Mesothelial cell of epicardium (in vitro differentiated cells): ENCODE measurements at places on chromosomes 3 and 15. TPM values are rescaled to one million over a fixed set of nuclear protein-coding genes. Genes with fewer than 3 reads are reported as not detected.

Gene CAMKV
- 0.14 to 0.58 TPM in 2 of 3 replicates, not detected in the other for total RNA-seq

Gene ATP10A
- 0.18 to 0.49 TPM (median 0.22 TPM) in 3 replicates for total RNA-seq

Gene ERC2
- 14.8 to 16.3 TPM (median 15.6 TPM) in 3 replicates for total RNA-seq

Gene MAGEF1
- total RNA-seq: 67.6 to 68.9 TPM (median 68.4 TPM) in 3 replicates

Gene P2RY1
- total RNA-seq: 7.3 to 8.9 TPM (median 8.5 TPM) in 3 replicates

Gene SEMA4B
- total RNA-seq: 32.3 to 37.7 TPM (median 35.4 TPM) in 3 replicates

Gene LRTM1
- total RNA-seq: not detected in 3 replicates

Gene IGSF10
- 5.1 to 6.0 TPM (median 5.6 TPM) in 3 replicates for total RNA-seq

Gene DZIP1L
- 24.9 to 26.5 TPM (median 25.1 TPM) in 3 replicates for total RNA-seq

Gene RAD18
- 22.2 to 23.6 TPM (median 23.2 TPM) in 3 replicates for total RNA-seq

Gene CNTN3
- total RNA-seq: 1.5 to 2.5 TPM (median 1.6 TPM) in 3 replicates

Gene OR4F15
- not detected in 3 replicates for total RNA-seq

Gene EPHA3
- total RNA-seq: 4.2 to 4.5 TPM (median 4.4 TPM) in 3 replicates

Gene ANKRD63
- 0.31 to 0.59 TPM (median 0.44 TPM) in 3 replicates for total RNA-seq

GRCh38 chr3:117898722-117899522, 1135.7 kb downstream of the IGSF11 start:
- no peak for DNase-seq

- no peak for DNase-seq
These were observed 75.3 kb downstream of the CYP19A1 start for GRCh38 chr15:51263116-51263515.

DNA sequence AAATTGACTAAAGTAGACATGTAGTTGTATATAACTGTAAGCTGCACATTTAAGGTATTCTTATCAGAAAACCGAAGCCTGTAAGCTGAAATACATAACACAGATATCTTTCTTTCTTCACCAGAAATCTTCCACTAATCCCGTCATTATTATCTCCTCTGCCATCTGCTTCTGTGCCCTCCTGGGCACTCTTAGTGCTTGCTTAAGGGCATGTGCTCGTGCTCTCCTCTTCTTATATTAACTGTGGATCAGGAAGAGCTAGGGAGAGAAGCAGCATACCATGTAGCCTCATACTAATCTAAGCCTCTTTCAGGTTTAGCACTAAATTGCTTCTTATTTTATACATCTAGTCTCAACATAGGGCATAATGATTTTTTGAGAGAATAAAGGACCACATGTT, 60.8 kb downstream of the RIOX2 start:
- no peak for DNase-seq

DNA sequence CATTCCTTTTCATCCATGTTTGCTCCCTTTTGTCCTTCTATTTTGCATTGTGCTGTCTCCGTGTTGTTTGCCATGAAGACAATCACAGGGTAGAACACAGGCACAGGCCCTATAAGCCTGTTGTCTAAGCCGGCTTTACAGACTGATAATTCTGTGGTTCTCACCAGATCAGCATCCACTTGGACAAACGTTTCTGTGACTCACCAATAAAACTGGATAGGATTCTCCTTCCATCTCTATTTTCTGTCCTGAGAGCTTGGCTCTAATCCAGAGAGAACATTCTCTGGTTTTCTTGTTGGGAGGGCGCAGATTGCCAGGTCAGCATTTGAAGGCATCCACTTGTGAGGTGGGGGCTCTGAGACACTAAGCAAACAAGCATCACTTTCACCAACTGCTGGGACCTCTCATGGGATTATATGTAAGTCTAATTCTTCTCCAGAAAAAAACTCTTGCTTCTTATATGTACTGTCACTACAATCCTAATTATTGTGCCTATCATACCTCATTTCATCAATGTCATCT, 101.6 kb downstream of the ERC2 start:
- DNase-seq: no peak

DNA sequence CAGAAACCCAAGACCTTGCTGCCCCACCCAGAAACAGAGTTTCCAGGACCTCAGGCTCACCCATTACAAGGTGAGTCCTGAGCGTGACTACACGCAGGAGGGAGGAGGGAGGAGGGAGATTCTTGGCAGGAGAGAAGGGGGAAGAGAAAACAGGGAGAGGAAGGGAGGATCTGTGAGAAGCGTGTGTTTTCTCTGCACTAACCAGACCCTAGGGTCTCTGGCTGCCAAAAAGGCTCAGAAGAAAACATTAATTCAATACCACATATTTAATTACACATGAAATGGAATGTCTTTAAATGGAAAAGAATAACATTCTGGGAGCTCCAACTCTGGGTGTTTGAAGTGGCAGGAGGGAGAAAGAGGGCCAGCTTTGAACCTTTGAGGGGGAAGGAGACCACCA, 309.0 kb downstream of the NTRK3 start:
- no peak for DNase-seq

GRCh38 chr3:169891886-169892285, 19.5 kb upstream of the SAMD7 start:
- DNase-seq: no peak

GRCh38 chr3:193190146-193190786, 50.8 kb upstream of the PLAAT1 start:
- no peak for DNase-seq

GRCh38 chr3:86634361-86634760, 356.6 kb downstream of the VGLL3 start:
- DNase-seq: no peak

- peak; percentile 40 for DNase-seq
These were observed 753 bp upstream of the MYO5A start for GRCh38 chr15:52529341-52529924.

DNA sequence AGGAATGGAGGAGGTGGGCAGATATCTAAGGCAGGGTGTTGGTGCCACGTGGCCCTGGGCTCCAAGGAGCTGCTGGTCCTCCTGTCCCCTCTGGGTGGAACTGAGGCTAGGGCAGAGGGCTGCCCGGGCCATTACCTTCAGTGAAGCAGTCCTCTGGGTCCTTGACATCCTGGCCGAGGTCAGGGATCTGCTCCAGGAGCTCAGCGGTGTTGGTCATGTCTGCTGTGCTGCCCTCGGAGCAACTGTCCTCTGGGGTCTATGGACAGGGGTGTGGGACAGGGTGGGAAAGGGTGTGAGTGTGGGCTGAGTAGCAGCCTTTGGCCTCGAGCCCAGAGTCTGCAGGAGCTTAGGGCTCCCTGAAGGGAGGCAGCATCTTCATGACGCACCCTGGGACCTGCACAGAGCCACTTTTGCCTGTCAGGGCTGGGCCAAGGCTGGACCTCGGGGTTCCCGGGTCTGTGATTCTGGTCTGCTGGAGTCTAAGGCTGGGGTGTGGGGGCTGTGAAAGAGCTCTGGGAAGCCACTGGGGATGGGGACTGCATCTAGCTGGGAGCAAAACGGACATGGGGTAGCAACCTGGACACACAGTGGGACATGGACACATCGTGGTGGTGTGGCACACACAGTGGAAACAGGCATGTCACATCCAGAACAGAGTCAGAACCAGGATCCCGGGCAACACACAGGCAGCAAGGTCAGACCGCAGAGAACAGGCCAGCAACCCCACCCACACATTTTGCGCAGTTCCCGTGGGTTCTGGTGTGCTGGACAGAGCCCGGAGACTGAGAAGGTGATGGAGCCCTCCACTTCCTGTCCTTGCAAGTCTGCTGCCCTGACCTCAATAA, 72.7 kb downstream of the SCN5A start:
- DNase-seq: no peak

DNA sequence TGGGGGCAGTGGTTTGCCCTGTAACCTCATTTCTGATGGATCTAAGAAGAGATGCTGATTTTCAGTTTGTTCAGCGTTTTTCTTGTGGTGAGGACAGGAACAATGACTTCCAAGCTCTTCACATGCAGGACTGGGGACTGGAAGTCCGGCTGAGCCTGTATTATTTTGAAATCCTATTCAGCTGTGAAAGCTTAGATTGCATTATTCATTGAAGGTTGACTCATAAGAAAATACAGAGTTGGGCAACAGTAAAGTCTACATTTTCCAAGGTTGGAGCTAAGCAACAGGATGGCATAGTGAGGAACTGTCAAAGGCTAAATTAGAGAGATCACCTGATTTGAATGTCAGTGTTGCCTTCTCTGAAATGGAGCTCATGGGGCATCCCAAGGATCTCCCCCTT, 230.9 kb upstream of the FEZF2 start:
- no peak for DNase-seq

DNA sequence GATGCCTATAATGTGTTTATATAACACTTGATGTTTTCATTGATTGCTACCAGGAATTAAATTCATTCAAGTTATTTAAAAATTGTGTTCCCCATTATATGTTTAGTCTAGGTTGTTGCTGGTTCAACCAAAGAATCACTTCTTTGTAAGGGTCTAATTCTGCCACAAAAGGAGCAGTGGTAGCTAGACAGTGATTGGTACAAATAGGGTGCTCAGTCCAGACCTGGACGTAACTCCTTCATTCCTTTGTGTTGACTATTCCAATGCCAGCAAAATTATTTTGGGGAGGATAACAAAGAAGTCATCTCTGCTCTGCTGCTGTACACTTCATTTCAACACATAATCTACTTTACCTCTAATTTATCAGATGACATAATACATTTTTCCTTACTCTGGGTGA, 1.2 kb downstream of the CHMP2B start:
- DNase-seq: no peak

DNA sequence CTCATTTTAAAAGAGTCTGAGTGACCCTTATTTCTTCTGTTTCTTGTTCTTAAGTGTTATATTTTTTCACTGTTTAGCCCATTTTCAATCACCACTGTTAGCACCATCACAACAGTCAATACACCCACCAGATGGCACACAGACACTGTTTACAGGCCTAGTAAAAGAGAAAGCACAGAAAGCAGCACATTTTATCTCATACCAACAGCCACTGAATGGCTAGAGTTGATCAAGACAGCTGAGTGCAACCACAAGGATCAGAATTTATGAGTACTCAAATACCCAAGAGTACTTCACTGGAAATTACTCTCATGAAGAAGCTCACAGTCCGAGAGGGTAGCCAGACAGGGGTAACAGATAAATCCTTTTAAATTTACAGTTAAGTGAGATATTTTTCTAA, 127.0 kb downstream of the TFDP2 start:
- no peak for DNase-seq

DNA sequence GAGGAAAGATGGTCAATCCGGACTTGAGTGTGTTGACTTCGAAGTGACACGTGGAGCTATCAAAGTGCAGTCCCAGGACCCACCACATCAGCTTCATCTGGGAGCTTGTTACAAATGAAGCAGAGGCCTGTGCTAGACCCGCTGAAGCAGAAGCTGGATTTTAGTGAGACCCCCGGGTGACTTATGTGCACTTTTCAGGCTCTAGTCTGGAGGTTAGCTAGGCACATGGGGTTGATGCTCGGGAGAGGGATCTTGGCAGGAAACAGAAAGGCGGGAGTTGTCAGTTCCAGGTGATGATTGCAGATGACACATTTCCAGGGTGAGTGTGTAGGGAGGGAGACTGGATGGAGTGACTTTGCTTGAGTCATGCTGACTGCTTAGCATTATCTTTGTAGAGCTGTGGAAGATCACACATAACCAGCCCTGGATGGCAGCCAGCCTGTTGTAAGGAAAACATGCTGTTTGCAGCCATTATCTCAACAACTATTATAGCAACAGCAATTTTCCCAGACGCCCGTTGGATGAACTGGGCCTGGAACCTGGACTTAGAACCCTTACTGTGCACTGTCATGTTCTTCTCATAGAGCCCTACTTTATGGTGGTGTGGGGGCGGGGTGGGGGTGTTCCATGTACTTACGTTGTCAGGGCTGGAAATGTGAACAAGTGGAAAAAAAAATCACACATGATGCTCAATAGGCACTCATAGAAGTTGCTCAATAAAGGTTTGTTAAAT, 122.4 kb downstream of the THSD4 start:
- DNase-seq: no peak

DNA sequence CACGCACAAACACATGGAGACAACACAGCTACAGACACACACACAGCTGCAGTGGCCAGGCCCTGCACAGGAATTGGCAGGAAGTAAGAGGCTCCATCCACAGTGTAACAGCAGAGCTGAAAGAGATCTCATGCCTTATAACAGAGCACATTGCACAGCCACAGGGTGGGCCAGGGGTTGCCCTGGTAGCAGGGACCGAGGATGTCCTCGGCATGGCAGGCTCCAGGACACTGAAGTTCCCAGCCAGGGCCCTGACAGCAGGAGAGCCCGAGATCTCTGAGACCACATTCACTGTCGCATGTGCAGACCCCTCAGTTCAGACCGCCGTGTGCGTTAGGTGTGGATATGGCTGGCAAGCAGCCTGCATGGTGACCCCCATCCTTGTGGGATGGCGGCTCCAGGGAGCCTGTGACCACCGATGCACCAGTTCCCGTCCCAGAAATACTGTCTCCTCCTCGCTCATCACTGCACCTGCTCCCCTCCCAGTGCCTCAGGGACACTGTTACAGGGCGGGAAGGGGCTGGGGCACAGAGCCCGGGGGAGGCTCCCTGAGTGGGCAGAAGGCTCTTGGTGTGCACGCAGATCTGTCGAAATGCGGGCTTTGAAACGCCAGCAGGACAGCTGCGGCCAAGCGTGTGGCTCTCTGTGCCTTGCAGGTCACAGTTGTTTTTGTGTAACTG, 1.5 kb upstream of the OCA2 start:
- DNase-seq: no peak

- no peak for DNase-seq
These were observed 88.8 kb upstream of the SLC24A5 start for GRCh38 chr15:48031973-48032372.

GRCh38 chr3:112090887-112091586, 4.8 kb downstream of the C3orf52 start:
- DNase-seq: no peak

GRCh38 chr15:36863570-36863969, 236.8 kb downstream of the MEIS2 start:
- no peak for DNase-seq
